K562 (cell line): ENCODE measurements at places on chromosomes 6 and 20. TPM values are rescaled to one million over a fixed set of nuclear protein-coding genes. Genes with fewer than 3 reads are reported as not detected.

The SLC17A3 gene
- not detected in 2 replicates for total RNA-seq

The PNLDC1 gene
- total RNA-seq = not detected in 2 replicates

The UBE2C gene
- 1.5 and 1.7 TPM in 2 replicates for total RNA-seq

The KHDRBS2 gene
- total RNA-seq = not detected in 2 replicates

The RBM24 gene
- not detected in 2 replicates for total RNA-seq

The CPNE5 gene
- total RNA-seq = 0.47 and 0.49 TPM in 2 replicates

The MUCL3 gene
- total RNA-seq = not detected in 2 replicates

The TRIM31 gene
- total RNA-seq = not detected in 2 replicates

The TMC2 gene
- total RNA-seq = not detected in 2 replicates

The CALHM5 gene
- 0.02 and 0.04 TPM in 2 replicates for total RNA-seq

The HLA-DOB gene
- 1.3 and 2.5 TPM in 2 replicates for total RNA-seq

The FAM229B gene
- total RNA-seq = 4.0 and 4.3 TPM in 2 replicates

The DST gene
- total RNA-seq = 20.3 and 21.8 TPM in 2 replicates

The GCNT2 gene
- 1.3 and 1.8 TPM in 2 replicates for total RNA-seq

The MYLK2 gene
- 0.25 and 0.53 TPM in 2 replicates for total RNA-seq

The SLC17A2 gene
- total RNA-seq = not detected in 2 replicates

The OLIG3 gene
- total RNA-seq = not detected in 2 replicates

The ATP5F1E gene
- 125 and 146 TPM in 2 replicates for total RNA-seq

The STX7 gene
- total RNA-seq = 24.8 and 25.3 TPM in 2 replicates

The OTOR gene
- total RNA-seq = not detected in 2 replicates

The MUC21 gene
- total RNA-seq = not detected in 2 replicates

The LY6G5C gene
- 0.60 and 0.74 TPM in 2 replicates for total RNA-seq

The MCCD1 gene
- not detected in 2 replicates for total RNA-seq

The RSPH4A gene
- total RNA-seq = 0.11 TPM in 2 replicates

The SIGLEC1 gene
- total RNA-seq = 0.04 and 0.07 TPM in 2 replicates

The COL11A2 gene
- 0.16 and 0.35 TPM in 2 replicates for total RNA-seq

The ATP6V1G2 gene
- total RNA-seq = 0.47 and 0.49 TPM in 2 replicates

The FOXF2 gene
- not detected in 2 replicates for total RNA-seq

The COL12A1 gene
- total RNA-seq = 0.11 and 0.20 TPM in 2 replicates

The ABHD16B gene
- total RNA-seq = not detected in 2 replicates

The RAET1L gene
- not detected in 2 replicates for total RNA-seq

The HCK gene
- total RNA-seq = not detected in 2 replicates

The PRND gene
- total RNA-seq = not detected in 2 replicates

The SNAP91 gene
- total RNA-seq = not detected in 2 replicates

The TRDN gene
- total RNA-seq = 0.13 and 0.20 TPM in 2 replicates

The COL9A1 gene
- total RNA-seq = 0.13 TPM in 2 replicates

The CNBD2 gene
- 4.5 and 5.3 TPM in 2 replicates for total RNA-seq

The C20orf202 gene
- total RNA-seq = 0.11 TPM in 1 of 2 replicates, not detected in the other

The KCNK15 gene
- 0.11 and 0.38 TPM in 2 replicates for total RNA-seq

The SPATA25 gene
- total RNA-seq = 0.49 and 0.95 TPM in 2 replicates

The BTN1A1 gene
- 0.09 TPM in 1 of 2 replicates, not detected in the other for total RNA-seq

The MLIP gene
- not detected in 2 replicates for total RNA-seq

The FAM83D gene
- 51.9 and 55.6 TPM in 2 replicates for total RNA-seq

The DUSP15 gene
- not detected in 2 replicates for total RNA-seq

The UTRN gene
- total RNA-seq = 10.4 and 12.0 TPM in 2 replicates

The PTCRA gene
- not detected in 2 replicates for total RNA-seq

The MDC1 gene
- 96.8 and 114 TPM in 2 replicates for total RNA-seq
